ENCODE measurements at places on chromosomes 7 and 10.

- no peak for DNase-seq
Observed at GRCh38 chr10:34125702-34126101, 689.4 kb downstream of the PARD3 start.

GRCh38 chr10:34049469-34049868, 715.0 kb upstream of the NRP1 start:
- DNase-seq: no peak

GRCh38 chr7:122622682-122623081, 76.2 kb downstream of the RNF133 start:
- no peak for DNase-seq

- peak; percentile 11 for DNase-seq
Observed at GRCh38 chr7:148264933-148265557, 325.5 kb upstream of the C7orf33 start.

- DNase-seq: no peak
Observed at GRCh38 chr10:132556994-132557441, 19.4 kb downstream of the INPP5A start.

GRCh38 chr7:18200266-18200665, 172.6 kb upstream of the PRPS1L1 start:
- no peak for DNase-seq

Data from GM18507 (cell line).